Stimulated activated CD4-positive, alpha-beta T cell treated with anti-CD3 and anti-CD28 coated beads, Interleukin-2, amount 100 ng/mL, for 4 hours (primary cell): ENCODE measurements at places on chromosomes 7 and 10.

DNA sequence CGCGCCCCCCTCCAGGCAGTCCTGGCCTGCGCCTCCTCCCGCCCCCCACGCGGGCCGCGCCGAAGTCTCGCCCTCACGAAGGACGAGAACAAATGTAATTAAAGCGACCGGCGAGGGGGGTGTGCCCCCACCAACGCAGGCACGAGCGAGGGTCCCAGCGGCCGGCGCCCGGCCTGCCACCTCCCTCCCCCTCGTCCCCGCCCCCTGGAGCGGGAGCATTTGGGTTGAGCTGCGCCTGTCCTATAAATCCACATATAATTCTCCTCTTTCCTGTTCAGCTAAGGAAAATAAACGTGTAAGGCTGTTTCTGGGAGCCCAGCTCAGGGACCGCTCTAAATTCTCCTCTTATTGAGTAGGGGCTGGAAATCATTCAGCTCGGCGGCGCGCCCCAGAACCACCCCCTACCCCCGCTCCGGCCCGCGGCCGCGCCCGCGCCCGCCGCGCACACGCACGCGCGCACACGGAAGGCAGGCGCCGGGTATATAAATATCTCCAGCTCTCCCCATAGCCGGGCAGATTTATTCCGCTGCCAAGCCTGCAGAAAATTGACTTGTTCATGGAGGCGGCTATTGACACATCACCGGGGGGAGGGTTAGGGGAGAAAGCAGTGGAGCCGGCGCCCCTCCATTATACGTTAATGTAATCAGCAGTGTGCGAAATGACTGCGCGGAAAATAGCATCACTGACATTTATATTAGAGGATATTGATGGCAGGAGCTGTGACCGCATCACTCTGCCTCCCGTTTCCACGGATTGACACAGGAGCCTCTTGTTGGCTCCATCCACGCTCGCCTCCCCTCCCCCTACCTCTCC lies 61.6 kb upstream of the BTRC start:
- DNase-seq: no peak

- no peak for DNase-seq
These were observed 4.4 kb upstream of the LZTS2 start for GRCh38 chr10:100995181-100995580.

- DNase-seq: no peak
These were observed 477.4 kb upstream of the KLF6 start for GRCh38 chr10:4262449-4262848.

DNA sequence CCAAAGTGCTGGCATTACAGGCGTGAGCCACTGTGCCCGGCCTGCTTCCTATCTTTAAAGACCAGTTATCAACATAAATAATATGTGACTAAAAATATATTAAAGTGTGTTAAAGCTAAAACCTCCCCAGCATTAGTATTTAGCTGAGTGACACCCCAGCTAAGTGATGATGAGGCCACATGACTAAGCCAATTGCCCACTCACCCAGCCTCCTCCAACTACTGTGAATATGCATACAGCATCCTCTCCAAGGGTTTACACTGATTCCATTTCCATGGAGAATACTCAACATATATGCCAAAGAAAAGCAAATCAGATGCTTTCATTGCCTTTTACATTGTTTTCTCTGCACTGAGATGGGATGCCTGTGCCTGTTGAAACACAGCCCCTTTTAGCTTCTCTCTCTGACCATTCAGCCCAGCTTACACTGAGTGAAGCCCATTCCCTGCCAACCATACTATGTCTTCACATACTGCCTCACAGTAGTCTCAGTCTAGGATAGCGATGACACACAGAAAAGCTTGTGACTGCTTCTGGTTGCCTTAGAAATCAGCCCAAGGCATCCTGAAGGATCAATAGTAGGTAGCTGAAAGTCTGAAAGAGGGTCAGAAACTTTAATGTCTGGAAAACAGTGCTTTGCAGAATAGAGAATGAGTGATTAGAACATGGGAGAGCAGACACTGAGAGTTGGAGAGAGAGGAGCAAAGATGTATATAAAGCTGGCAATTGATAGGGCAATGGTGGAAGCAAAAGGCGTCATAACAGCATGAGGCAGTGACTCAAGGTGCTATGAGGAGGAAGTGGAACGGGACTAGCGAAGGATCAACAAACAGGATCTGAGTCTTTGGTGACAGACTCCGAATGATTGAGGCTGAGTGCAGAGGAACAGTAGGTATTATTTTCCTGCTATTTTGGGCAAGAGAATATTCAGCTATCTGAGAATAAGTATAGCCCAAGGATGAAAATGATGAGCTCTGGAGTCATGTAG lies 19.8 kb upstream of the ATE1 start:
- no peak for DNase-seq
